ENCODE measurements at places on chromosomes 11 and 22.

DNA sequence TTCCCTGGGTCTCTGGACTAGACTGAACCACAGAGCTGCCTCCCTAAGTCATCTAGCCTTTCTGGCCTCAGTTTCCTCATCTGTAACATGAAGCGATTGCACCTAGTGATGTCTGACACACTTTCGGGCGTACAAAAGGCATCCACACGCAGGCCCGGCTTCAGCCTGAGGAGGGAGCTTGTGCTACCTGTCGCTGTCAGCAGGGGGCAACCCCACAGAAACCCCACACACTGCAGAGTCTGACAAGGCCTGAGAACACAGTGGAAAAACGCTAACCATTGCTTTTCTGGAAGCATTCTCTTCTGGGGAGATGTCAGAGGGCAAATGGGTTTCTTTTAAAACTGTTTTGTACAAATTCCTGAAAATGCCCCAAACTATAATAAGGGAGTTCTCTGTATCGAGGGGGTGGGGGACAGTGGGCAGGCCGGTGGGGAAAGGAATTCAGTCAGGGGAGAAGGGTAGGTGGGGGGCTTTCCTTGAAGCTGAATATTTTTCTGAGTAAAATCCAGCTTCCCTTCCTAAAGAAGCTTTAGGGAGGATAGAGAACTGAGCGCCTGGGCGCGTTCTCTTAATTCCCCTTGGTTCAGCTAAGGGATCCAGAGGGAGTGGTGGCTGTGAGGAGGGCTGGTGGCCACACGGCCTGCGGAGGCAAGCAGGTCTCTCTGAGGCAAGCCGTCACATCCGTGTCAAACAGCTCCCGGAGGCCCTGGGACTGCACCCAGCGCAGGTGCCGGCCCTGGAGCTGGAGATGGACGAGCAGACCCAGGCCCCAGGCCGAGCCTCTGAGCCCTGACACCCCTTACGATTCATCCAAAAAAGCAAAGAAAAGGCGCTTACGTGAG is 533 bp downstream of the ELF5 start:
- peak; percentile 68 for DNase-seq

DNA sequence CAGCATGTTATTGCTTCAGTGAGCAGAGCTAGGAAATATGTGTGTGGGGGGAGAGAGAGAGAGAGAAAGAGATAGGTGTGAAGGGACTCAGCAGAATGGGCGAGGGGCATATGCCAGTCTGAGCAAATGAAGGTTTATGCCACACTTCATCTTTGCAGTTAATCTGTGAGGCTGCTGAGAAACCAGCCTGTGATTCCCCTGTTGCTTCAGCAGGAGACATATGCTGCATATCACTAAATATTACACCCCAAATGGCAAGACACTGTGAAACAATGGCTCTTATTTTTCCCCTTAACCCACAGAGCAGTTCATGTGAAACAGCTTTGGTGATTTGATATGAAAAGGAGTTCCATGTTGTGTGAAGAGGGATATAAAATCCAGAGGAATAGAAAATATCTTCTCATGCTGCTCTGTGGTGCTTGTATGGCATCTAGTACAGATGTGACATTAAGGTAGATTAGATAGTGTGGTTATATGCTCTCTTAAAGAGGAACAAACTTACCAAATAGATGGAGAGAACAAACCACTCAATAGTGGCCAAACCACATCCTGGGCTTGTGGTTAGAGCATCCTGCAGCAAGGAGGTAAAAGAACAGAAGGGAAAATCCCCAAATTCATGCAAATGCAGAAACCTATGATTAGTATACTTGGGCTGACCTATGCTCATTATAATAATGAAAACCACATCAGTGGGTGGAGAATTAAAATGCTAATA is 864.2 kb downstream of the FAM181B start:
- DNase-seq = peak; percentile 4

DNA sequence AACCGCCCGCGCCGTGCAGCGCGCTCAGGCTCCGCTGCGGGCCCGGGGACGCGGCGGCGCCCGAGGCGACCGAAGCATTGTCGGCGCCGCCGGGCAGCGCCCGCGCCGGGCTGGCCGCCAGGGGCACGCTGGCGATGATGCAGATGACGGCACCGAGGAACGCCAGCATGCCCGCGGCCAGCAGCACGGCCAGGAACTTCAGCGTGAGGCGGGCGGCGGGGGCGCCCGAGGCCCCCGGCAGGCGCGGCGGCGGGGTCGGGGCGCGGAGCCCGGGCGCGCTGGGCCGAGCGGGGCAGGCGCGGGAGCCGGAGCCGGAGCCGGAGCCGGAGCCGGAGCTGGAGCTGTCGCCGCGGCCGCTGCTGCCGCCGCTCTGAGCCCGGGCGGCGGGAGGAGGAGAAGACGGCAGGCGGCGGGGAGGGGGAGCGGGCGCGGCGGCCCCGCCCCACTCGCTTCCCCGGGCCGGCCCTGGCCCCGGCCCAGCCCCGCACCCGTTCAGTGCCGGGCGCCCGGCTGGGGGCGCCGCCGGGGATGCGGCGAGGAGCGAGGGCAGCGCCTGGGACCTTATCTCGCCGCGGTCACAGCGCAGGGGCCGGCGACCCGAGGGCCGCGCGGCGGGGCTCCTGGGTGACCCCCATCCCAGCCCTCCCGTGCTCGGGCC is at the start of gene NPTXR:
NPTXR (minus strand) TSS at position 372 of the 658 bp plus-strand sequence.
- peak; percentile 51 for DNase-seq

DNA sequence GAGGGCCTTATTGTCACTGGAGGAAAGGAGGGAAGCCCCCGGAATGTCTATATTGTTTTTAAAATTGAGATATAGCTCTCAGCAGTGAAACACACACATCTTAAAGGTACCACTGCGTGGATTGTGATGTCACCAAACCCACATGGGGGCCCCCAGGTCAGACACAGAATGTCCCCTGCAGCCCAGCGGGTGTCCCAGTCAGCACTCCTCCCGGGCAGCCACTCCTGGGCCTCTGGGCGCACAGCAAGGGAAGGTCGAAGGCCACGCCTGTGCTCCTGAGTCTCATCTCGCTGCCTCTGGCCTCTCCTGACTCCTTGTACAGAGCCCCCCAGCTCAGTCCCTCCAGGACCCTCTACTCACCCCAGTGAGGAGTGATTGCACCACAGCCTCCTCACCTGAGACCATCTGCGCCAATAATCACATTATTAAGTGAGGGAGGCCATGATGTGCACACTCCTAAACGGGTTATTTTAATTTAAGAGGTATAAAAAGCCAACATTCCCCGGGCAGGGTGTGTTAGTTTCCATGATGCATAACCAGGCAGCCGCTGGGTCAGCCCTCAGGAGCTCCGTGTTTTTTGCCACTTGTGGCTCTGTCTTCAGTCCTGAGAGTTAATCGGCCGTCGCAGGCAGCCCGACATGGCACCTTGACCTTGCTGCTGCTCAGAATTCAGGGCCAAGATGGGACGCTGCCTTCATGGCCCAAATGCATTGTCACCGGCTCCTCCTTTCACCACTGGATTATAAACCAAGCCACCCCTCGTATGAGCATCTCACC is 1089.3 kb downstream of the BRD1 start:
- DNase-seq = no peak

DNA sequence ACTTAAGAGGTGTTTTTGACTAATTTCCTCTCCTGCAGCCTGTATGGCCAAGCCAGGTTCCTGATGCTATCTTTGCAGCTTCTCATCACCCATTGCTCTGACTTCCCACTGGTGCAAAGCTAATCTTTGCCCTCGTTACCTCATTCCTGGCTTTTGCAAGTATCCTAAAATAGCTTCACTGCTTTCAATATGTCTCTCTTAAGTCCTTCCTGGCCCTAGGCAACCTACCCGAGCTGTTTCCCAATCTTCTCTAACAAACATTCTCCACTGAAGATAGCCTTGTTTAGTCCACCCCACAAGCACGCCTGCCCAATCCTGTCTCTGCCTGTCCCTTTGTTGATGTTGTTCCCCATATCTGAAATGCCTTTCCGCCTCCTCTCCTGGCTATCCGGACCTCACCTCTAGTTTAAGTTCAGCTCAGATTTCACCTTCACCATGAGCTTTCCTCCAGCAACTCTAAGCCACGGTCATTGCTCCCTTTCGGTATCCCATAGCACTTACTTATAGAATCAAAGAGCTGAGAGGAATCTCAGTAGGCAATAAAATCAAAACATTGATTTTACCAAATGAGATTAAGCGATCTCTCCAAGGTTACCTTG is 30.1 kb upstream of the CECR2 start:
- no peak for DNase-seq

DNA sequence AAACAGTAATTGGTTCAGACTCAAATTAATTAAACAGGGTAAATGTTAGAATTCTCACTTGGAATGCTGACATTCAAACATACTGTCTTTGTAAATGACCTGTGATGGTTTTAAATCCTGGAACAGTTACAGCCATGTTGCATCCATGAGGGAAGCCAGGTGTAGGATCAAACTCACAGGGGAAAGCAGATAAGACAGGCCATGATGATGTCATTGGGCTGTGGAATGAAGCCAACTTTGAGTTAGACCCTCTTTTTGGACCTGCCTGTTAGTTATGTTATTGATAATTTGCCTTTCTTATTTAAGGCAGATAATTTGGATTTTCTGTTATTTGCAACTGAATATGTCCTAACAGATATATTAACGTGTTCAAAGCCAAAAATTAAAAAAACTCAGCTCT is 39.3 kb upstream of the ABTB2 start:
- DNase-seq = no peak

DNA sequence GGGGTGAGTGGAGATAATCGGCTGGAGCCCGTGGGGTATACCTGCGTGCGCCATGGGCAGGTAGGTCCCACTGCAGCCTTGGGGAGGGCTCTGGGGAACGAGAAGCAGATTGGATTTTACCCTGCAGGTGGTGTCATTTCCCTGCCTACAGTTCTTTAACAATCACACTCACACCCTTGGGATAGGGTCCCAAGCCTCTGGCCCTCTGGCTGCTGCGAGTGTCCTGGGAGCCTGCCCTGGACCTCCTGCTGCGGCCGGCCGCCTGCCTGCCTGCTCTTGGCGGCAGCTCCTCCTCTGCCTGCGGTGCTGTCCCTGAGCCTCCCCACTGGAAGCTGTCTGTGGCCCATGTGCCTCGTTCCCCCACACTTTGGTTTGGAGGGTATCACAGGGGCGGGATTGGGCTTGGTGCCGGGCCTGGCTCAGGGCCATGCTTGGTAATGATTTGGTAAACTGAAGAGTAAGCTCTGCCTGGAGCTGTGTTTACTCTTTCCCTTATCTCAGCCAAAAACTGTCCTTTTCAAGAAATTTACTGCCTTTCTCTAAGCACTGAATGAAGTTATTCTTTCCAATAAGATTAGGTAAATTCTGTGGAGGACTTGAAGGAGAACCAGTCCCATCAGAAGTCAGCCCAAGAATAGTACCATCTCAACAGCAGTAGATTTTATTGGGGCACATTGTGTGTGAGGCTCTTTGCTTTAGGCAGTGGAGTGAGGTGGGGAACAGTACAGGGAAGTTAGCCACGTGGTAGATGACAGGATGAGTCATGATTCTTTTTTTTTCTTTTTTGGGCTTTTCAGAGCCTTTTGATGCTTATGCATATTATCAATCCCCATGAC is 53.7 kb downstream of the TBC1D22A start:
- no peak for DNase-seq

GRCh38 chr11:127998421-127998820 is 588.9 kb downstream of the ETS1 start:
- no peak for DNase-seq

DNA sequence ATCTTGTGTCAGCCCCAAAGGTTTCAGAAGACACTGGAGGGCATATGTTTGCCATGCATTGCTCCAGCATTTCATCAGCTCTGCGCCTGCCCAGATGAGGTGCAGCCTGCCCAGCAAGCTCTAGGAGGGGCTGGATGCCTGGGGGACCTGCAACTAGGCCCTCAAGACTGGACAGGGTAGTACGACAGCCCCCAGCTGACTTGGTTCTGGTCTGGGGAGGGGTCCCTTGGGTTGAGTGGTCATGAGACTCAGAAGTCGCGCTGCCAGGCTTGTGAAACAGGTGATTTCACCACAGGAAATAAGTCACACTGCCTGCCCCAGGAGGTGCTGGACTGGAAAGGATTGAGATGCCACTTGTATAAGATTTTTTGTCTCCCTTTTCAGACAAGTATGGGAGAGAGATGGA is 23.4 kb downstream of the TPBGL start:
- no peak for DNase-seq

DNA sequence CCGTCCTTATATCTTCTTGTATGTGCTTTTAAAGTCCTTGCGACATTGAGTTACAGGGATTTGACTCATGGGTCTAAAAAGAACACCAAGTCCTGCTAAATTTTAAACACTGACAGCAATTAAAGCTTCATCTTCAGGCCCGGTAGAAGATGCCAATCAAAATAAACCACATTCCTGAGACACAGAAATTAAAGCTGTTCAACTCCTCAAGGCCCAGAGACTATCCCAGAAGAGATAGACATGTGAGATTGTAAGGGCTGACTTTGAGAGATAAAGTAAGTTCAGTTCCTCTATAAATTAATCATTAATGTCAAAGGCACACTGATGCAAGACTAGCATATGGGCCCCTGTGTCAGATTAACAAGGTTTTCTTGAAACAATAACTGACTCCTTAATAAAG is 49.8 kb downstream of the OSBPL5 start:
- DNase-seq = no peak

DNA sequence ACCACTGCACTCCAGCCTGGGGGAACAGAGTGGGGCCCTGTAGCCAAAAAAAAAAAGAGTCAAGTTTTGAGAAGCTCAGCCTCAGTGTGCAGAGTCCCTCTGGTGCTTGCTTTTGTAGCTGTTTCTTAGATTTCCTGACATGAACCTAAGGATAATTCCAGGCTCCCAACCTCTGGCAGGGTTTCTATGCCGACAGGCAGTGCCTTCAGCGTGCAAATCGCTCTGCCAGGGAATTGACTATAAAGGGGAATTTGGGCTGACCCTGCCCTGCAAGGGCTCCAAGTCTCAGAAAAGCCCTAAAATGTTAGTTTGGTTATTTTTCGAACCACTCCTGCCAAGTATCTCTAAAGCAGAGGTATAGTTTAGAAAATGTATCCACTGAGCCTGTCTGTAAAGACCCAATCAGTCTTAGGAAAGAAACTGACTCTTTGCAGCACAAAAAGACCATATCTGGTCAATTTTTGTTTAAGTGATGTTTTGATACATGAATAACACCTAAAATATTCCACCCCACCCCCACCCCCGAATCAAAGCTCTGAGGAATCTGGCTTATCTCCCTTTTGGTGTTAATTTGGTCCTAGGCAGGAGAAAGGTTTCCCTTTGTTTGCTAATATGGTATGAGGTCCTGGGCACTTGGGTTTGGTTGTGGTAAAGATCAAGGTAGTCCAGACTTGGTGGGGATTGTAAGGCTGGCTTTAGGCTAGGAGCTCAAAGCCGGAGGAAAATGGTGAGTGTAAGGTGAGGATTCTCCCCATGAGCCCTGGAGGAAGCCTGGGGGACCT is 49.7 kb downstream of the ANO1 start:
- no peak for DNase-seq

- no peak for DNase-seq
Observed at GRCh38 chr11:125519256-125519655, 23.2 kb upstream of the FEZ1 start.
